Right renal cortex interstitium (tissue), 3 donors: ENCODE measurements at places on chromosomes 6 and 20. TPM values are rescaled to one million over a fixed set of nuclear protein-coding genes. Genes with fewer than 3 reads are reported as not detected.

Gene GRM1
- polyA plus RNA-seq = 0.24 TPM

Gene ULBP3
- polyA plus RNA-seq = 10.1 TPM

Gene RBM24
- polyA plus RNA-seq = 1.3 TPM

Gene GMEB2
- 7.5 TPM for polyA plus RNA-seq

- DNase-seq = no peak
Observed at GRCh38 chr6:13859871-13860555, 45.7 kb upstream of the MCUR1 start.

GRCh38 chr6:39886871-39887270, 47.4 kb downstream of the MOCS1 start:
- DNase-seq = no peak

- no peak for DNase-seq
Observed at GRCh38 chr6:40715570-40716403, 128.6 kb upstream of the LRFN2 start.

DNA sequence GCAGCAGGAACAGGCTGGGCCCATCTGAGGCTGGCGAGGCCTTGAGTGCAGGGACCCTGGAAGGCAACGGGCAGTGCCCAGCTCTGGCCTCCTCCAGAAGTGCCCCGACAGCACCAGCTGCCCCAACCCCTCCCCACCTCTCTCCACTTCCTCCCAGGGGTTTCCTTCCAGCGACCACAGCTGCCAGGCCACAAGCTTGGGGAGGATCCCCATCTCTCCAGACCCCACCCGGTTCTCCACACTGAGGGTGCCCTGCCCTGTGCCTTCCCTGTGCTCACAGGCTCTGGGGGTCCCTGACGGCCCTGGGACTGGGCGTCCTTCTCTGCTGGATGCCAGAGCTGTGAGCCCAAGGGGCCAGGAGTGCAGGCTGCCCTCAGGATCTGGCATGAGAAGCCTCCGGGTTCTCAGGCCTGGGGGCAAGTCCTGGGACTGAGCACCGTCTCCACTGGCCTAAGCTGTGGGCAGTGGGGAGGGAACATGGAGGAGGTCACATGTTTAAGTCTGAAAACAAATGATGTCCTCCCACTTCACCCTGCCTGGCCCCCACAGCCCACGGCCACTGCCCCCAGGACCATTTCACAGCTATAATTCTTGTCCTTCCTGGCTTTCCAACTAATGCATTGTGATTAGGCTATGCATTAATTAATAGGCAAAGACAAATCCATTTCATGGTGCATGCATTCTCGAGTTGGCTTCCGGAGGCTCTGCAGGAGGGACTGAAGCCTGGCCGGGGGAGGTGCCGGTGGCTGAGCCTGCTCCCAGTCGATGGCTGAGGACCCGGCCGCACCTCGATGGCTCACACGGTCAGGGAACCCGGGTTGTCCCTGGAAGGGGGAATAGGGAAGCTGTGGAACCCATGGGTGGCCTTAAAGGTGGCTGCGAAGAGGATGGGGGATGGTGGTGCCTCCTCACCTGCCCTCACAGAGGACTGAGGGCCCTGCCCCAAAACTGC, 24.4 kb downstream of the BHLHE23 start:
- no peak for DNase-seq

GRCh38 chr20:51389543-51390264, 152.8 kb downstream of the NFATC2 start:
- no peak for DNase-seq

- no peak for DNase-seq
Observed at GRCh38 chr6:110654096-110654820, 161.0 kb downstream of the CDK19 start.
